ENCODE measurements at places on chromosomes 2 and 18.

DNA sequence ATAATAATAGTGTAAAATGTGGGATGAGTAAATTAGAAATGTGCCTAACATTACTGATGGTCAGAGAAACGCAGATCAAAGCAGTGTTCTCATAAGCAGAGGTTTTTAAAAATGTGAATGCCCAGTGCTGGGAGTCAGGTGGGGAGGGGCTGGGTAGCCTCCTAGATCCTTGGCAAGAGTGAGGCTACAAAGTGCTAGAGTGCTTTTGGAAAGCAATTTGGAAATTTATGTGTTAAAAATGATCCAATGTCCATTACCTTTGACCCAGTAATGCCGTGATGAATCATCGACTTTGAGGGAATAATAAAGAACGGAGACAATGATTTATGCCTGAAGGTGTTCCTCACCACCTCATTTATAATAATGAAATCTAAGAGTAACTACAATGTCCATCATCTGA is 44.9 kb upstream of the TWIST2 start:
- DNase-seq: no peak

- peak; percentile 78 for DNase-seq
Measured at GRCh38 chr2:217248312-217248935, 388.6 kb upstream of the TNP1 start.

DNA sequence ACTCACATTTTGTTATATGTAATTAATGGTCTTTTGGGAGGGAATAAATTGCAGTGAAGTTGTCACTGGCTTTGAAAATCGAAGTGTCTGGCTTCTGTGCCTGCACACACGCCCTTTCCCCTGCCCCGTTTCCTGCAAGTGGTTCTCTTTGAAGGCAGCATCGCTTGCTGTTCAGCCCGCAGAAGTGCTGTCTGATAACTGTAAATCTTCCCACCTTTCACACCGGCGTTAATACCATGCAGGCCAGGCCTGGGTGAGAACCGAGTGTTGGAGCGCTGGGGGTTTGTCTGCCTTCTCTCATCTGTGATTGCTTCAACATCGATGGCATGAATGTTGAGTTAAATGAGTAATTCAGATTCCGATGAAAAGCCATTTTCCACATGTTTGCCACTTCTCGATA is 37.9 kb upstream of the RPL31 start:
- no peak for DNase-seq

GRCh38 chr2:70822843-70823242 is 2.4 kb upstream of the CLEC4F start:
- DNase-seq: no peak

GRCh38 chr2:65357095-65357958 is 75.1 kb downstream of the SPRED2 start:
- no peak for DNase-seq
